ENCODE measurements at places on chromosomes 3 and 15. TPM values are rescaled to one million over a fixed set of nuclear protein-coding genes. Genes with fewer than 3 reads are reported as not detected.

- DNase-seq = no peak
These were observed 492 bp upstream of the HIGD1A start for GRCh38 chr3:42804831-42805132.

The AQP9 gene
- total RNA-seq = not detected

DNA sequence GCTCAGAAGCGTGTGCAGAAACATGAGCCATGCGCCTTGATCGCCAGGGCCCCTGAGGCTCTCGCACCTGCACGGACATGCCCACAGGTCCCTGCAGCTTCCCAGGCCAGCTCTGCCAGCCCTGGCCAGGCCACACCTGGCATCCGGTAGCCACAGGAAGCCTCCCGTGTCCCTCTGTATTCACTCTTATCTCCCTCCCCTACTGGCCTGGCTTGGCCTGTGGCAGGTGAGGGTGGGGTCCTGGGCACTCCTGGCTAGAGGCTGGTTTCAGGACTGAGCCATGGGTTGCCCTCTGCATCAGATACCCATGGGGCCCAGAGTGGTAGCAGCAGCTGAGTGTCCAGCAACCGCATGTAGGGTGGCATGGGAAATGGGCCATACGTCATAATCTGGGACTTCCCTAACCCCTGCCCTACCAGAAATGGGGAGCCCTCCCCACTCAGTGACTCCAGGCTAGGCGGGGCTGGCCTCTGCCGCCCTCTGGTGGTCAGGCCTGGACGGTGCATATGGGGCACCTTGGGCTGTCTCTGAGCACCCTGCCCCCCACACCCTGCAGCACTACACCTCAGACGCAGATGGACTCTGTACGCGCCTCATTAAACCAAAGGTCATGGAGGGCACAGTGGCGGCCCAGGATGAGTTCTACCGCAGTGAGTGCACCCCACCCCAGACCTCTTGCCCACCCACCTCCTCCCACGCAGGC is 12.6 kb upstream of the LMAN1L start:
- peak; percentile 75 for DNase-seq

GRCh38 chr3:140092848-140093536 is 158.0 kb downstream of the CLSTN2 start:
- DNase-seq = peak; percentile 9

DNA sequence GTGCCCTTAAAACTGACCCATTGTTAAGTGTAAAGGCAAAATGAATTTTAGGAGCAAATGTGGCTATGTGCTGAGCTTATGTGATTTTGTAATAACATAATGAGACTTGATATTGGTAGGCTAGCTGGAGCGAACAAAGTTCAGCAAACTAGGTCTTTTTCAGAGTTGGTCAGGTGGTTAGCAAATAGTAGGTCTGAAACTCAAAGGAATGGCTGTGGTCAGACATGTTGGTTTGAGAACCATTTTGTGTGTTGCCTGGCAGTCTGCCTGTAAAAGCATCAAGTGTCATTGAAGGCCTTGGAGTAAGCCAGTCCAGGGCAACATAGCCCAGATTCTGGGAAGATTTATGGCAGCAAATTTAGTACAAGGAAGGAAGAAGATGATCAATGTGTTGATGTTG is 16.4 kb downstream of the FBXO22 start:
- DNase-seq = no peak

DNA sequence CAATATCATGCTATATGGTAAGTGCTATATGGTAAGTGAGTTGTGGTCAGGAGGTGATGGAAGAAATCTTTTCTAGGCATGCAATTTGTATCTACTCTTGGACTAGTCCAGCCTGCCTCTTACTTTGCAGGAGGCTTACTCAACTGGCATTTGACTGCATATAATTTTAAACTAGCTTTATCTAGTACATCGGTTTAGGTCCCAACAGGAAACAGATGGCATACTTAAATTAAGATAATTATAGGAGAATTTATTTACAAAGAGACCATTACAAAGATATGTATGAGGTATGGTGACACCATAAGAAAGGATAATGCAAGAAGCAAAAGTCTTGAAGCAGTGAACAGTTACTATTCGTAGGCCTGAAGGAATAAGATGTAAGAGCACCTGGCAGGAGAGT is 7.8 kb downstream of the SLC28A2 start:
- DNase-seq = no peak

GRCh38 chr15:63531586-63531985 is 27.2 kb downstream of the USP3 start:
- no peak for DNase-seq

- DNase-seq = no peak
These were observed 52.3 kb upstream of the FGF7 start for GRCh38 chr15:49370782-49371181.

DNA sequence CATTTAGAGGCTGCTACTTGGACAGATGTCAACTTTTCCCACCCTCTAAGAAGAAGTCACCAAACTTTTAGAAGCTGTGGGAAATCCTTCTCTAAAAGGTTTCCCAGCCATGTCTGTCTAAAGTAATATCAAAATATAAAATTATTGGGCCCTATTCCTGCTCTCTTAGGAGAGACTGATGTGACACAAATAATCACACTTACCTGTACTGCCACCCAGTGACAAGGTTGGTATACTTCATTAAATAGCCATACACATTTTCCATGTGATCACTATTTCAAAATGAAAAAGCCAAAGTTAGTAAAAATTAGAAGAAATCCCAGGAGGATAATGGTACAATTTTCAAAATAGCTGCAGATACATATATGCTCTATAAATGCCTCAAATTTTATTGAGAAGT is 12.6 kb downstream of the OSBPL11 start:
- DNase-seq = no peak

DNA sequence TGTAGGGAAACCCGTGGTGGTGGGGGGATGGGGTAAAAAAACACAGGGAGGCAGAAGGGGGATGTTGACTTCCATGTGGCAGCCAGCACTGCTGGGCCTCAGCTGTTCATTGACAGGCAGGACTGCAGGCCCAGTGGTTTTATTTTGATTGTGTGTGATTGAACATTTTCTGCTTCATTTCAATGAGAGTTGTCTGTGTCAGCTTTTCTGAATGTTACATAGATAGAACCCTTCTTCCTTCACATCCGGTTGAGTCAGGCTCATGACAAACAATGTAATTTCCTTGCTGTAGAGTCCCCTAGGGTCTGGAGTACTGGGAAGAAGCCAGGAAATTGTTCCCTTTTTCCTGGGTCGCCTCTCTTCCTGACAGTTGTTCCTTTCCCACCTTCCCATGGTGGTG is 8.2 kb upstream of the RPP25 start:
- DNase-seq = peak; percentile 37

The FURIN gene
- 143 TPM for total RNA-seq

- DNase-seq = no peak
These were observed 27.7 kb downstream of the C15orf39 start for GRCh38 chr15:75229191-75230015.

DNA sequence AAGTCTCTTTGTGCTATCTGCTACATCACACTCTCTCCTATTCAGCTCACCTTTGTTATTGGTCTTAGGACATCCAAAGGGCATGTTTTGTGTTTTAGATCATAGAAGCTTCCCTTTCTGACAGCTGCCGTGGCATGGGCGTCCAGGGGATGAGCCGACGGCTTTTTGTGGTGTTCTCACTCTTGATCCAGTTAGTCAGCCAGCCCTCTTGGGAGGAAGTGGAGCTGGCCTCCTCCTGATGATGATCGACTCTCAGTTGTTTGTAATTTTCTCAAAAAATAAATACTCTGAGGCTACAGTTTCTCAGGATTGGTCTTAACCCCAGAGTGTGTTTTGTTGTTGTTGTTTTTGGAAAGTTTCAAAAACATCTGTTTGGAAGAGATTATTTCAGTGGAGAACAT is 34.4 kb downstream of the BOC start:
- DNase-seq = no peak

The DNASE1L3 gene
- total RNA-seq = 1.6 TPM

The IGSF11 gene
- 0.18 TPM for total RNA-seq

DNA sequence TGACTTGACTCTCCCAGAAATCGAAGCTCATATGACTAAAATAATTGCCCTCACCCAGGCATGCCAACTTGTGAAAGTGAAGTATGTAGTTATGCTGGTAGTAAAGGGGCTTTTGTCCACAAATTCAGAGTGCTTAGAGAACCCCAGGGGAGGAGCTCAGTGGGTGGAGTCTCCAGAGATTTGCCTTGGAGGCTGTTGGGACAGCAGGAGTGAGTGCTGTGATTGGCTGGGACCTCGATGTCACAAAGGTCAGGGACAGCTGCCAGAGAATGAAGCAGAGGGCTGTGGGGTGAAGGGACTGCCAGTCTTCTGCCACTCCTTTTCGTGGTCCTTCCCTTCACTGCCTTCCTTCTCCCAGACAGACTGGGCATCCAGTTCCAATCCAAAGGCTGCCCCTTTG is 49.8 kb downstream of the ZNF445 start:
- DNase-seq = no peak

DNA sequence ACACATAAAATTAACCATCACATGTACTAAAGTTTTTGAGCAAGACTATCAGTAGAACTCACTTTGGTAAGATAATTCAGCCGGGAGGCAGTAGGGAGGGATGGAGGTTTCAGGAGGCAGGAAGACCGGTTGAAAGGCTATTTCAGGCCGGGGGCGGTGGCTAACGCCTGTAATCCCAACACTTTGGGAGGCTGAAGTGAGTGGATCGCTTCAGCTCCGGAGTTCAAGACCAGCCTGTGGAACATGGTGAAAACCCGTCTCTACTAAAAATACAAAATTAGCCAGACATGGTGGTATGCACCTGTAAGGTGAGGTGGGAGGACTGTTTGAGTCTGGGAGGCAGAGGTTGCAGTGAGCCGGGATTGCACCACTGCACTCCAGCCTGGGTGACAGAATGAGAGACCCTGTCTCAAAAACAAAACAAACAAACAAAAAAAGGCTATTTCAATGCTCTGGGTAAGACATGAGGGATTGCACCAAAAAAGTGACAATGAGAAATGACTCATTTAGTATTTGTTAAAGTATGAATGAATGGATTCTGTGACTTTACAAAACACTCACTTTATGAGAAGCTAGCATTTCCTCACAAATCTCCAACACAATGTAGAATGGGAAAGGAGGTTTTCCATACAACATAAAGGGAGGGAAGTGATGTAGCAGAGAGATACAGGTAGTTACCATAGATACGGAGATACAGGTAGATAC is 43.9 kb downstream of the SH3BP5 start:
- DNase-seq = no peak

The CCR8 gene
- not detected for total RNA-seq

The POPDC2 gene
- 2.0 TPM for total RNA-seq

GRCh38 chr15:42939841-42940240 is 19.3 kb upstream of the TTBK2 start:
- no peak for DNase-seq

DNA sequence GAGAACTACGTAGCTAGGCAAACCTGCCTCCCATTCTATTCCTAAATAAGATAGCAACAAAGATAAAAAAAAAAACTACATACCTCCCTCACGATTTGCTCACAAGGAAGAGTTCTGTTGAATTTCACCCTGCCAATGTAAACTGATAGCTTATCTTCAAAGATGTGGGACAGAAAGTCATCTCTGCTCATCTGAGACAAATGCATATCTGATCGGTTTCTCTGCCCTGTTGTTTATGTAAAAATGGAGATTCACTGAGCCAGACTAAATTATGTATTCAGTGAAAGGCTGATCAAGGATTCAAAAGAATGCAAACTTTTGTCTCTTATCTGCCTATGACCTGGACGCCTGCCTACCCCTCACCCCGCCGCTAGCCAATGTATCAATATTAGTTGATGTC is 11.2 kb downstream of the PYGO1 start:
- no peak for DNase-seq

The OR5K2 gene
- not detected for total RNA-seq

The RPL4 gene
- total RNA-seq = 3,652 TPM

- DNase-seq = no peak
These were observed 17.1 kb downstream of the MAGEF1 start for GRCh38 chr3:184694716-184695115.

- DNase-seq = no peak
These were observed 74.8 kb downstream of the NR1I2 start for GRCh38 chr3:119856695-119857094.

The CFAP100 gene
- total RNA-seq = not detected
